Activated T-helper 1 cell treated with Interleukin-2 at 50 U/mL for 16 hours (primary cell): ENCODE measurements at places on chromosomes 13 and 19.

DNA sequence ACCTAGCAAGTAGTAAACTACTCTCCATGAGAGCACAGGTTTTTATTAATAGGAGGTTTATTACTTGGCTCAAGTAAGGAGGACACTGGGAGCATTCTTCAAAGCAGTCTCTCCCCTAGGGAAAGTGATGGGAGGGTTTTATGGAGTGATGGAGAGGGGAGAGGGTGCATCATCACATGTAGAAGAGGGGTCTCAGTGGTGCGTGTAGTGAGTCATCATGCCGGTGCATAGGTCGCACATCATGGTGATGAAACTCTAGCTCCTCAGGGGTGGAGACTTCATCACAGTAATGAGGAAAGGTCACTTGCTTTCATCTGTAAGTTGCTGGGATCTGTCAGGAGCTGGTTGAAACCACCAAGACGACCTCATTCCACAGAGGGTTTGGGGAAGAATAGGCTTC is 210.8 kb upstream of the UBL3 start:
- DNase-seq: no peak

- no peak for DNase-seq
These were observed 9.7 kb downstream of the GPR42 start for GRCh38 chr19:35380450-35381124.

- DNase-seq: no peak
These were observed 39.2 kb downstream of the GATAD2A start for GRCh38 chr19:19444681-19445155.

- no peak for DNase-seq
These were observed 32.2 kb downstream of the DEDD2 start for GRCh38 chr19:42185277-42185676.

GRCh38 chr13:64755961-64756360 is 2474.2 kb downstream of the PCDH9 start:
- DNase-seq: no peak

DNA sequence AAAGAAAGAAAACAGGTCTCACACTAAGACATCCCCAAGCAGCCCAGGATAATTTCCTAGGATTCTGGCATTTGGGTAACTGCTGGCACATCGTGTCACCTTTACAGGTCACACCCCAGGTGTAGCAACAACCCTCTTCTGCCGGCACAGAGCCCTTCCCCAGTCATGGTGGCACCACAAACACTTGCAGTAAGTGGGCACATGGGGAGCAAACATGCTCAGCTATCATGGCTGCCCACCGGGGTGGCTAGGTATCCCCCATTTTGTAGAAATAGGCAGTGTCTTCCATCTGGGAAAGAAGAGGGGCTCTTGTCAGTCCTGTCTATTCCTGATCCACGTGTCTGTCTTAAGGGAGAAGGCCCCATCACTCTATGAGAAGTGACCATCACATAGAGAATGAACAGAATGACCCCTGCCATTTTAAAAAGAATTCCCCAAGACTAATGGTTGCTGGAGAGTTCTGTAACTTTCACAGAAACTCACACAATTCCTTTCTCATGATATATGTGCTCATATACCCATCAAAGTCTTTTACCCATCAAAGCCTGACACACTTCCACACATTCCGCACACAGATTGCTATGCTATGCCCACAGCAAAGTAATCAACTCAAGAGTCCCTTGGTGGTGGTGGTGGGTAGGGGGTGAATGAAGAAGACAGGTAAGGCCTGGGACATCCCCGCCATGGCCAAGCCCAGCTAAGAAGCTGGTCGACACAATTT is 33.3 kb downstream of the BRD4 start:
- DNase-seq: no peak

DNA sequence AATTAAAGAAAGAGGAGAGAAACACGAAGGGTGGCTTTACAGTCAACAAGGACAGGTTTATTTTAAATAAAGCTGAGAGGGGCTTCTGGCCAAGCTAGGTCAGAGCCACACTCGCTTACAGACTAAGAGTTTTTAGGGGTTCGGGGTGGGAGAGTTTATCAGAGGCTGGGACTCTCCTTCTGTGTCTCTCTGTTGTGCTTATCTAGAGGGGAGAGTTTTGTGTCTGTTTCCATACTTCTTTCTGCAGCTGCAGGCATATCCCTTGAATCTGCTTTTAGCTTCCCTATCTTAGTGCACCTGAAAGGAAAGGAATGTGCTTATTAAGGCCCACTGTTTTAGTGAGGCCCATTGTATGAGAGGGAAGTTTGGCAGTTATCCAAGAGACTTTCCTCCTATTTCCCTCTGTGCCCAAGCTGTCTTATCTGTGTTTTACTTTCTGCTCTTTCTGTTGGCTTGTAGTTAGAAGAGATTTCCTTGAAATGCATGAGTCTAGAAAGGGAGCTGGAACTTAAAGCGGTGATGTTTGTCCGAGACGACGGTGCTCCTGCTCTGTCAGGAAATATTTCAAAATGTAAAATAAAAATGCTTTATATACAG is 275.3 kb downstream of the KCTD12 start:
- no peak for DNase-seq

DNA sequence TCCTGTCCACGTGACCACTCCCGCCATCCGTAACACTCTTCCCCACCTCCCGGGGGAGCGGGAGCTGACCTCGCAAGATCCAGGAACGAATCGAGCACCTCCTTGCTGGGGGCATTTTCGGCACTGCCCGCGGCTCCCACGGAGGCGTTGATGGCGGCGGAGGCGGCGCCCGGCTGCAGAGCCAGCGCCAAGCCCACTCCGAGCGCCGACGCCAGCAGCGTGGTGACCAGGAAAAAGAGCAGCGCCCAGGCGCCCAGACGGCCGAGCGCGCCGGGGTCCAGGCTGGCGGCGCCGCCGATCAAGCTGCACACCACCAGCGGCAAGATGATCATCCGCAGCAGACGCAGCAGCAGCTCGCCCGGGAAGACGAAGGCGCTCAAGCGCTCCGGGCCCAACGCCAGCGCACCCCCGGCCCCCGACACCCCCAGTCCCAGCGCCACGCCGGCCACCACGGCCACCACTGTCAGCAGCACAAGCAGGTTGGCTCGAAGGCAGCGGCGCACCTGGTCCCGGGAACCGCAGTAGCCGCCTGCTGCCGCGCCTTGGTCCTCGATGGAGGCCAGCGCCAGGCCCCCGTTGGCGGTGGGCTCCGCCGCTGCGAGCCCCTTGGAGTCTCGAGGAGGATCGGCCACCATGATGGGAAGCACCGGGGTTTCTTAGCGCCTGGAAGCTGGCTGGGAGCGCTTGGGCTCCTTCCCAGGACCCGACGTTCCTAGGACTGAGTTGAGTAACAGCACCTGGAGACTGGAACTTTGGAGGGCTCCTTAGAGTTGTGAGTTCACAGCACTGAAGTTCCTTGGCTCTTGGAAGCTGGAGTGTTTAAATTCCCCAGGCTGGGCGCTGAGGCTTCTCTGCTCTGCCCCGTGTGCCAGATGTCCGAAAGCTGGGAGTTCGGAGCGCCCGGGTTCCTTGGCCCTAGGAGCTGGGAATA is 798 bp downstream of the SLC1A5 start:
- no peak for DNase-seq

DNA sequence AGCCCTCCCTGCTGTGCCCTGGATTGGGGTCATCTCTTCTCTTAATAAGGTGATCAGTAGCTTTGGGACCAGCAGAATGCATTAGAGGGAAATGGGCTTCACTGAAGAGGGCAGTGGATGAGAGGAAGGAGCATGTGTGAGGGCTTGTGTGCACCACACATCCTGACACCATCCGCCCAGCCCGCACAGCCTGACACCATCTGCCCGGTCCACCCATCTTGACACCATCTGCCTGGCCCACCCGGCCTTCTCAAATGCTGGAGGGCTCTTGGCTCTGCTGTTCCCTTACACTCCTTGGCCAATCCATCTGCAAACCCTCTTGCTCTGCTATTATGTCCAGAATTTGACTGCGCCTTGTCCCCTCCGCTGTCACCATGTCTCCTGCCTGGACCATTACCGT is 41.8 kb downstream of the BICRA start:
- no peak for DNase-seq

GRCh38 chr13:111202745-111203144 is 87.6 kb downstream of the ARHGEF7 start:
- DNase-seq: no peak

GRCh38 chr13:40371531-40372125 is 294.8 kb downstream of the FOXO1 start:
- no peak for DNase-seq

DNA sequence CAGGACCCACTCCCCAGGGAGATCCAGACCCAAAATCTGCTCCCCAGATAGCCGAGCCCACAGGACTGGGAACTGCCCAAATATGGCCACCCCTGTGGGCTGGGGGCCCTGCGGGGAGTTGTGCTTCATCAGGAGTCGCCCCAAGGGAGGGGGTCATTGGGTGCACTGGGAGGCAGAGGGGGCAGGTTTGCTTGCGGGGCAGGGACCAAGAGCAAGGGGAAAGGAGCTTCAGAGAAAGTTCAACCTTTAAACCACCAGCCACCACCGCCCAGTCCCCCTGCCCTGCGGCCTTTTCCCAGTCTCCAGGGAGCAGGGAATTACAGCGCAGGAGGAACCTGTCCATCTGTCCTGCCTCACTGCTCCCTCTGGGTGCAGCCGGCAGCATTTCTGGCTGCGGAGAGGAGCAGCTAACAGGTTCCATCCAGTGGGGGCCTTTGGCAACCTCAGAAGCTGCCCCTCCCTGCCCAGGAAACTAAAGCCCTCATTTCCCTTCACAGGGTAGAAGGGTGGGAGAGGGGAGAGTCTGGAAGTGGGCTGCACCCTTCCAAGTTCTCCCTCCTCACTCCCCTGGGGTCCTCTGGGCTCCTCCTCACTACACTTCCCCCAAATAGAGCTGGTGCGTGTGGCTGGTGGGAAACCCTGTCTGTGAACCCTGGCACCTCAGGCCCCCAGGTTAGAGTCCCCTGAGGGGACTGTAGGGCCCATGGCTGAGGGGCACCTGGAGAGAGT is 13.8 kb upstream of the ASF1B start:
- DNase-seq: no peak

GRCh38 chr19:5827342-5827890 is 12.1 kb downstream of the FUT6 start:
- no peak for DNase-seq

GRCh38 chr19:3095441-3096191 is 1.5 kb downstream of the GNA11 start:
- peak; percentile 38 for DNase-seq

GRCh38 chr19:32677657-32678056 is 2.0 kb downstream of the RGS9BP start:
- DNase-seq: no peak

GRCh38 chr13:20727856-20728255 is 24.4 kb downstream of the IL17D start:
- no peak for DNase-seq

- no peak for DNase-seq
These were observed 242.6 kb downstream of the NDFIP2 start for GRCh38 chr13:79723519-79724024.

GRCh38 chr13:98393873-98394272 is 183.0 kb downstream of the STK24 start:
- no peak for DNase-seq

- DNase-seq: no peak
These were observed 249.6 kb downstream of the TSHZ3 start for GRCh38 chr19:31099515-31100205.

DNA sequence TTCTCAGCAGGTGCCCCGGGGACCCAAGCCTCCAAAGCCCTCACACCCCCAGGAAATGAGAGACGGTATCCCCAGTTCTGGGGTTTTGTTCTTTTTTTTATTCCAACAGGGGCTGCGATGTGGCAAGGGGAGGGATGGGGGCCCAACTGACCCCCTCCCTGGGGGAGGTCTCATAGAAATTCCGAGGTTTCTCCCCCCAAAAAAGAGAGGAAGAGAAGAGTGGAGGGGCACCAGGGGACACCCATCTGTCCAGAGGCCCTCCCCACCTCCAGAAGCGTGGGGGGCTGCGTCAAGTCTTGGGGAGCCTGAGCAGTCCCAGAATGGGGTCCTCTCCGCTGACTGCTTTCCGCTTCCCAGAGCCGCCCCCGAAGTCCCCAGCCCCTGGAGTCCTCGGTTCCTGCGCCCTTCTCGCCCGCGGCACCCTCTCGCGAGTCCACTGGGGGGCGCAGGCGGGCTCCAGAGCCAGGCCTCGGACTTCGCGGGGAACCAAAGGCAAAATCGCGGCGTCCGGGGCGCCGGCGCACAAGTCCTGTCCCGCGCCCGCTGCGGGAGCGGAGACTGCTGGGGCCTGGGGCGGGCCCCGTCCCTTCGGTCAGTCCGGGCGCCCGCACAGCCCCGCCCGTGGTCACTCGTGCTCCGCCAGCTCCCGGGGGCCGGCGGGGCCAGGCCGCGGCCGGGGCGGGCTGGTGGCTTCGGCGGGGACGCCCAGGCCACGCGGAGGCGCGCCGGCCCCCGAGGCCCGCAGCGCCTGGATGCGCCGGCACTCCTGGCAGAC is 4.4 kb upstream of the ATP1A3 start:
- DNase-seq: no peak

- DNase-seq: no peak
These were observed 1584.5 kb upstream of the MIR17HG start for GRCh38 chr13:89763005-89763404.

DNA sequence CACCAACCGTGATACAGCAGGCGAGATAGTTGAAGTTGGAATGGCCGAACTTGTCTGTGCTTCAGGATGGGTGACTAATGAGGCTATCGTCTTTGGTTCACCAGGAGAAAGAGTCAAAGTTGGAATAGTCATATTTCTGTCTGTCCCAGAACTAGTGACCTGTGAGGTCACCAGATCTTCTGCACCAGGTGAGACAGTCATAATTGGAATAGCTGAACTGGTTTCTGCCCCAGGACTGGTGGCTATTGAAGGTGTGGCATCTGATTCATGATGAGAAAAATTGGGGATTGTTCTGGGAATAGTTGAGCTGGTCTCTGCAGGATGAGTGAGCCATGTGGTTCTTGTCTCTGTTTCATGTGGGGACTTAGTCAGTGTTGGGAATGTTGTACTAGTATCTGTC is 71.6 kb downstream of the MUC16 start:
- DNase-seq: no peak

DNA sequence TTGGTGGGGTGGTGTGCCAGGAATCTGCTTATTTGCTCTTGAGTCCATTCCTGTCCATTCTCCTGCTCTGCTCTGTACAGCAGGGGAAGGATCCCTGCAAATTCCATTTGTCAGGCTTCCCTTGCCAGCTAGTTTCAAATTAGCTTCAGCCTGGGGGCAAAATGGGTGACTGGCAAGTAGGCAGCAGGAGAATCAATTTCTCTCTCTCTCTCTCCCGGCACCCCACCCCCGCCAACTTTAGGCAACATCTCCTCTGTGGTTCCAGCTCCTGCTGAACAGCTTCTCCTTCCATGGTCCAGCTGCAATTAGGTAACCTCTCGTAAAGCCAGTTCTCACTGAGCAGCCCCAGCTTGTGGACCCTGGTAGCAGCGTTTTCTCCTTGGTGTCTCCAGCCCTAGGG is 6.7 kb upstream of the MYCBP2 start:
- DNase-seq: no peak

GRCh38 chr13:111575719-111576118 is 255.3 kb downstream of the TEX29 start:
- DNase-seq: no peak

GRCh38 chr19:37227996-37228395 is 10.0 kb downstream of the ZNF383 start:
- DNase-seq: no peak

- no peak for DNase-seq
These were observed 58.7 kb upstream of the KLF5 start for GRCh38 chr13:73000027-73000674.
